ENCODE measurements at places on chromosomes 12 and 14.

DNA sequence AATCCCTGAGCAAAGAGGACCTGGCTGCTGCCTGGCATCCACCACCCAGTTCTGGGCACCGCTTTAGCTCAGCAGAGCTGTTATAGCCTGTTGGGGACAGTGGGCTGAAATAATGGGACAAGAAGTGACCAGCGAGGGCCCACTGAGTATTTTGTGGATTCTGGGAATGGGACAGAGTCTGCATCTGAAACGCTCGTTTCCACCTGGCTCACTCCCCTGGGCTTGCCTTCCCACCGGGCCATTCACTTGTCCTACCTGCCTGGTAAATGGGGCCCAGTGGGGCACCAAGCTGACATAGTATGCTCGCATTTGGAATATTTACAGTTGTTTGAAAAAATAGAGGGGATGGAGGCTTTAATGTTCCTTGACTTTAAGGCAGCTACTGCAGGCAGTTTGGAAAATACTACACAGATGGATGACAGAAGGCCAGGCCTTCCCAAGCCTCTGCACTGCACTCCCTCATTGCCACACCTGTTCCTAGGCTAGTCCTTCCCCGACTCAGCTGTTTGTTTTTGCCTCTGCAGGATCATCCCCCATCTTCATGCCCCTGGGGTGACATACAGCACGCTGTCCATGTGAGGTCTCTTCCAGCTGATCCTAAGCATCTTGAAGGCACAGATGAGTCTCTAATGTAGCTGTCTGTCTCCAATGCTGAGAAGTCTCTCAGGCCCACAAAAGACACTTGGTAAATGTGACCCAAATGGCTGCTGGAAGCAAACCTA, 61.3 kb upstream of the DICER1 start:
- no peak for DNase-seq

DNA sequence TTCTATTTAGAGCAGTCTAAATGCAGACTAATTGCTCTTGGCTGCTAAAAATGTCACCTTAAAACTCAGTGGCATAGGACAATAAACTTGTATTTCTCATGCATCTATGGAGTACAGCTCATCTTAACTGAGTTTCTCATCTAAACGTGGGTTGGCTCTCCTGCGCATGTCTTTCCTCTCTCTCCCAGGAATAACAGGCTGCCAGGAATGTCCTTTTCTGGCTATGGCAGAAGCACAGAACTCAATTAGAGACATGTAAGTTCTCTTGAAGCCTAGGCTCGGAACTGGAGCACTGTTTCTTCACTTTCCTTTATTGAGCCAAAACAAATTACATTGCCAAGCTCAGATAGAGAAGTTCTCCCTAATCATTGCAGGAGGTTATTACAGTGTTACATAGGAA, 722.3 kb upstream of the FLRT2 start:
- no peak for DNase-seq

DNA sequence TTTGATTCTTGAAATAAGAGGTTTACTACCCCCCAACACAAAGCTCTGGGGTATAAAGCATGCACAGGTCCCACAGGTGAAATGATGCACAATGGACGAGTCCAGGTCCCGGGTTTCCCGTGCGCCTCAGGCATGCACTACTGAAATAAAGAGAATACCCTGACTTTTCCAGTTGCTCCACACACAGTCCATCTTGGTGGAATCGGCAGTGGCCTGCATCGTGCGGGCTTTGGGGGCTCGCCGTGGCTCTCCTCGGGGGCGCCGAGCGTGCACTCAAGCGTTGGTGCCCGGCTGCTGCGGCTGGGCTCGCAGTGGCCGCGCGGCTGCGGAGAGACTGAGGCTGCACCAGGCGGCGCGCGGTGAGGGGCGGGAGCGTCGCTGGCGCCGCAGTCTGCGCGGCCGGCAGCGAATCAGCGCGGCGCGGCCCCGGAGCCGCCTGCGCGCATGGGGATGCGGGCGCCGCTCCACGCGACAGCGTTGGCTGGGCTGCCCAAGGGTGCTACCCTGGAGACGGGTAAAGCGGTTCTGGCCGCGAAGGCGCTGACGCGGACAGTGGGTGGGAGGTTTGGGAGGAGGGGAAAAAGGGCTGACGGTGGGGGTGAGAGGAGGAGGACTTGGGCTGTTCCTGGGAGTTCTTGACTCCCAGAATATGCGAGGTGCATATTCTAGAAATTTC, 53.8 kb upstream of the CCDC175 start:
- DNase-seq = no peak

DNA sequence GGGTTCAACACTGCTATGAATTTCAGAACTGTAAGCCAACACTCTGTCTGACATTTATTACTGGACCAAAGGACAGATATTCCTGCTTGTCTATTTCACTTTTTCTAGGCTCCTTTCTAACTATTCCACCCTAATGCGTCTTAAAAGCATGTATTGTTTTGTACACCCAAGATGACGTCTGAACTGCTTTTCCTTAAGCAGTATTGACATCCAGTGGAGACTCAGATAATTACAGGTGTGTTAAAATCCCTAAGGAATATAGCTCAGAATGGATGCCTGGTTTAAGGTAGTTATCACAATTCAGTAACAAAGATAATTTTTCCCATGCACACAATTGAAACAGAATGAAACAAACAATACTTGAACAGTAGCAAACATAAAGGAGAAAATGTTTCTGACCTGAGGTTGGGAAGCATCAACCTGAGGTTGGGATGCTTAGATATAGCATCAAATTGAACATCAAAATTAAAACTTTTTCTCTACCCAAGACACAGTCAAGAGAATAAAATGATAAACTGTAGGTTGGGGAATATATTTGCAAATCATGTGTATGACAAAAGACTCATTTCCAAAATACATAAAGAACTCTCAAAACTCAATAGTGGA, 93.7 kb upstream of the PTPRR start:
- no peak for DNase-seq

DNA sequence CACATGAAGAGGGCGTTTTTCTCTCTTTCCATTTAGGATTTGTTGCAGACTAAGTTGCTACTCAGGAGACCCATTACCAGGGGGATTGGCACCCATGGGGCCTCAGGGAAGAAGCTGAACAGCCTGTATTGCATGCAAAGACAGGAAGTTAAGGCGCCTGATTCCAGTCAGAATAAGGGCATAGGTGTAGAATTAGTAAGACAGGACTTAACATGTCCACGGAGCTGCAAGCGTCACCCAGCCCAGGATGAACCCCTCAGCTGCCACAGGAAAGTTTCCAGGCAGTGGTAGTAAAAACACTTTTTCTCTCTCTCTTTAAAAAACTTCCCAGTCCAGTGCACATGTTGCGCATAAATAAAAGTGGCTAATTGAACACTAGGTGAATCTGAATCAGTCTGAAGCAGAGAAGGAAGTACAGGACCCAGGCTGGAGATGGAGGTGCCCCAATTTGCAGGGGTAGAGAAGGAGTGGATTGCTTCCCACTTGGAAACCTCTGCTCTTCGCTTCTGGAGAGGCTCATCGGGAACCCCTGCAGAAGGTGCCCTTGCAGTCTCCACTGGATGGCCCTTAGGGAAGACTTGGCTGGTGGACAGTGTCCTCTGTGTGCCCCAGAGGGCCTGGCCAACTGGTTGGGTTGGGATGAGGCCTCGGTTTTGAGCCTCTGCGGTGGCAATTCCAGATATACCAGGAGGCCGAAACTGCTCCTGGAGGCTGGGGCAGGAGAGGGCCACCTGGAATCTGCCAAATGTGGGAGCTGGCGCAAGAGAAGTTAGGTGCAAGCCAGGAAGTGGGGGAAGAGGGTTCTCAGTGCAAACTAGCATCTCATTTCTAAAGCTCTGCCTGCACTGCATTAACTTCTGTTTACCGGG, 10.7 kb upstream of the TBX3 start:
- no peak for DNase-seq
